ENCODE measurements at places on chromosomes 1 and 21.

- DNase-seq: no peak
Observed at GRCh38 chr1:153616144-153616916, at the start of gene S100A14. TSS of gene S100A14 (minus strand) at chr1:153616325. CDS start at chr1:153615858, 467 bp downstream.

GRCh38 chr1:180952657-180953013 is 39.9 kb downstream of the KIAA1614 start:
- no peak for DNase-seq

DNA sequence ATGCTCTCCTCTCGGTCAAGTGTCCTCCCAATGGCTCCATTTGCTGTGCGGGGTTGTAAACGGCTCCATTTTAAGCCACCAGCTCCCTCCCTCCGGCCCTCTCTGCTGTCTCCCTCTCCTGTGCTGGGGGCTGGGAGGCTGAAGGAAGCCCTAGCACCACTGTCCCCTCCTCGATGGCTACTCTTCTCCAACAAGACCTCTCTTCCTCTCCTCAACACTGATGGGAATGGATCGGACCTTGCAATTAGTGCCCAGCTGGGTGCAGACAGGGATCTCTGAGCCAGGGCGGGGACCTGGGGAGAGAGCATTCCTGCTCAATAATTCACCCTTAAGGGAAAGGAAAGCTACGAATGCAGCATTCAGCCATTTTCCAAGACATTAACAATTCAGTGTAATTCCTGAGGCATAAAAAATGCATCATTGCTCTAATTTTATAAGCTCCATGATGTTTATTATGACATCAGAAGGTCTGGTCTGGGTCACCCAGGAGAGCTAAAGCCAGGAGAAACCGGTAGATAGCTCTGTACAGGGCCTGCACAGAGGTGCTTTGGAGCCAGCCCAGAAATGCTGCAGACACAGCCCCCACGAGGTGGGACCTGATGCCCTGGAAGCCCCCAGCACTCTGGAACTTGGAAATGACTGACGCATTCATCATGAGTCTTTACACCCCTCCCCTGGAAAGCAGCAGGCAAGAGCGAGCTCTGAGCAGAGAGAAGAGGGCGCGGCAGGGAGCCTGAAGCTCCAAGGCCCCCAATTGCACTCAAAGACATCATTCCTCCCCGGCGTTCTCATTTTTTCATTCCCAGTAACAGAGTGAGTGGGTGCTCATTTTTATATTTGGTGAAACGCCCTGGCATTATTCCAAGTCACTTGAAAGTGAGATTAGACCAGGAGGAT is 76.2 kb upstream of the VAMP3 start:
- DNase-seq: no peak

DNA sequence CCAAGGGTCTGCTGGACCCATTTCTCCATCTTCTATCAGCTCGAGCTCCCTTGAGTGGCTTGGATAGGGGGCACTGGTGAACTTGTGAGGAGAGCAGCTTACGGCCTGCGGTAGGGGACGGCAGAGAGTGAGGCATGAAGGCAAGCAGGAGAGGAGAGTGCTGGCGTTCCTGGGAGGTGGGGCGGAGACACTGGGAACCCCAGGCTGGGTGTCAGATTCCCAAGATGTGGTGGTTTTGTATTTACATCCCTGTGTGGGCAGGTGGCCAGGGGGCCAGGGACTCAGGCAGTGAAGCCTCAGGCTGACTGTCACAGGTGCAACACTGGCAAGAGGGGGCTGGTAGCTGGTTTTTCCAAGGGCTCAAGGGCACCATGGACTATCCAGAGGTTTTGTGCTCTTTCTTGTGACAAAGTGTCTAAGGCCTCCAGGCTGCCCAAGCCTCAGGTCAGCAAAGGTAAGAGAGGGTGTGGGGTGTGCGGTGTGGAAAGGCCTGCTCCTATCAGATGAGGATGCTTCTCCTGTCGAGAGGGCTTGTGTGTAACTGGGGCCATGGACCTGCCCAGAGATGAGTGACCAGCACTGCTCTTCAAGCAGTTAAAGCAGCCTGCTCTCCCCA is 45.1 kb upstream of the ROR1 start:
- DNase-seq: no peak

- no peak for DNase-seq
Observed at GRCh38 chr1:55244476-55245099, 29.4 kb upstream of the USP24 start.

GRCh38 chr21:15252431-15252830 is 187.6 kb upstream of the NRIP1 start:
- DNase-seq: no peak

DNA sequence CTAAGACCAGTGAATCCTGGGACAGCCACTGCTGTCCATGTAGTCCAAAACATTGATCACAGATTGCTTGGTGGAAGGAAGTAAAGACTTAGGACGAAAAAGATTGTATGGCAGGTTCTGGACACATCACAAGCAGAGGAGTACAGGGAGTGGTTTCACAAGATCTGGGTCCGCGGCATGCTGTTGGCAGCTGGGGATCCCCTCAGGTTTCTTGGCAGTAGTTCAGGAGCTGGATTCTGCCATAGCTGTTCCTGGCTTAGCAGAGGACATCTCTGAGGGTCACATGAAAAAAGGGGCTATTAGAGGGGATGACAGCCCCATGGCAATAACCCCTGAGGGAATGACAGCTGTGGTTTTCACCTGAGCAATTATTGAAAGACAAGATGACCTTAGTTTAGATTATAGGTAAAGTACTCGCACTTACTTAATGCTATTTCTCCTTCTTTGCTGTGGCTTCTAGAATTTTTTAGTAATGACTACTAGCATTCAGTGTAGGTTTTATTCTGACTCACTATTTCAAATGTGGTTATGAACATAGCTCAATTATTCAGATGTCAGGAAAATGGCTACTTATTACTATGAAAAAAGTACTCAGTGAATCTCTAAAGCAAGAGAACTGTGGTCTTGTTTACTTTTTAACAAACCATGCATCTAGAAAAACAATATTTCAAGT is 8.2 kb downstream of the KRTAP27-1 start:
- no peak for DNase-seq

DNA sequence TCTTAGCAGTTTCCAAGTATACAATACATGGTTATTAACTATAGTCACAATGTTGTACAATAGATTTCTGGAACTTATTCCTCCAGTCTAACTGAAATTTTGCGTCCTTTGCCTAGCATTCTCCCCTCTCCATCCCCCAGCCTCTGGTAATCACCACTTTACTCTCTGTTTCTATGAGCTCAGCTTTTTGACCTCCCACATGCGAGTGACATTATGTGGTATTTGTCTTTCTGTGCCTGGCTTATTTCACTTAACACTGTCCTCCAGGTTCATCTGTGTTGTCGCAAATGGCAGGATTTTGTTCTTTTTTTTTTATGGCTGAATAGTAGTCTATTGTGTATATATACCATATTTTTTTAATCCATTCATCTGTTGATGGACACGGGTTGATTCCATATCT is 43.9 kb upstream of the CD101 start:
- no peak for DNase-seq

DNA sequence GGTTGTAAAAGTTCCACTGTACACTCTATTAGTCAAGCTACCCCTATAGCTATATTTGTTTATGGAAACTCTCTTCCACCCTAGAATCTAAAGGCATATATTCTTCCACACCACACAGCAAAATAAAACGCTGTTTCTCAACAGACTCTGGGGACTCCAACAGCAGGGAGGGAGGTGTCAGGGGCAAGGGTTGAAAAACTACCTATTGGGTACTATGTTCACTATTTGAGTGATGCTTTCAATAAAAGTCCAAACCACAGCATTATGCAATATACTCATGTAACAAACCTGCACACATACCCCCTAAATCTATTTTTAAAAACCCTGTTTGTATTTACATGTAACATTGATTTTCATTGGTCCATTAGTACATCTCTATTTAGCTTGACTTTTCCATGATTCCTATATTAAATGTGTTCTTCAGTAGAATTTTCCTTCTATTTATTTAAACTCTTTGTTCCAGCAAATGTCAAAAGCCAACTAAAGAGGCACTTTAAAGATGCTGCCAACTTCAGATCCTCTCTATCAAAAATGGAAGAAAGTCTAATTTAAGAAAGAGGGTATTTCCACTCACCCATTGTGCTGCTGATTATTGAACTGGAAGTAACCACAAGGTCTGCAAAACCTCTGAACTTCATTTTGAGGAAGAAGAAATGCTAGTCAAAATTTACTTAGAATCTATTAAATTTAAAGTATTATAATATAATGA is 26.2 kb downstream of the RGS7 start:
- no peak for DNase-seq

DNA sequence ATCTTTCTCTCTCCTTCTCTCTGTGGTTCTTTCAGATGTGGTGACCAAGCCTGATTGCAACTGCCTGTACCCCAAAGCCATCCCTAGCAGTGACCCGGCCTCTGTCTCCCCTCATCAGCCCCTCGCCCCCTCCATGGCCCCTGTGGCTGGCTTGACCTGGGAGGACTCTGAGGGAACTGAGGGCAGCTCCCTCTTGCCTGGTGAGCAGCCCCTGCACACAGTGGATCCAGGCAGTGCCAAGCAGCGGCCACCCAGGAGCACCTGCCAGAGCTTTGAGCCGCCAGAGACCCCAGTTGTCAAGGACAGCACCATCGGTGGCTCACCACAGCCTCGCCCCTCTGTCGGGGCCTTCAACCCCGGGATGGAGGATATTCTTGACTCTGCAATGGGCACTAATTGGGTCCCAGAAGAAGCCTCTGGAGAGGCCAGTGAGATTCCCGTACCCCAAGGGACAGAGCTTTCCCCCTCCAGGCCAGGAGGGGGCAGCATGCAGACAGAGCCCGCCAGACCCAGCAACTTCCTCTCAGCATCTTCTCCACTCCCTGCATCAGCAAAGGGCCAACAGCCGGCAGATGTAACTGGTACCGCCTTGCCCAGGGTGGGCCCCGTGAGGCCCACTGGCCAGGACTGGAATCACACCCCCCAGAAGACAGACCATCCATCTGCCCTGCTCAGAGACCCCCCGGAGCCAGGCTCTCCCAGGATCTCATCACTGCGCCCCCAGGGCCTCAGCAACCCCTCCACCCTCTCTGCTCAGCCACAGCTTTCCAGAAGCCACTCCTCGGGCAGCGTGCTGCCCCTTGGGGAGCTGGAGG is 12.7 kb downstream of the CSF1 start:
- DNase-seq: no peak

- DNase-seq: no peak
Observed at GRCh38 chr1:3678361-3679097, 26.2 kb downstream of the TP73 start.

GRCh38 chr1:40701684-40702083 is 10.2 kb downstream of the NFYC start:
- no peak for DNase-seq

GRCh38 chr1:24745711-24746413 is 615 bp downstream of the CLIC4 start:
- DNase-seq: peak; percentile 61

GRCh38 chr1:75980972-75981897 is 49.0 kb upstream of the ASB17 start:
- DNase-seq: no peak

GRCh38 chr1:55007625-55008024 is 8.9 kb downstream of the BSND start:
- DNase-seq: no peak

DNA sequence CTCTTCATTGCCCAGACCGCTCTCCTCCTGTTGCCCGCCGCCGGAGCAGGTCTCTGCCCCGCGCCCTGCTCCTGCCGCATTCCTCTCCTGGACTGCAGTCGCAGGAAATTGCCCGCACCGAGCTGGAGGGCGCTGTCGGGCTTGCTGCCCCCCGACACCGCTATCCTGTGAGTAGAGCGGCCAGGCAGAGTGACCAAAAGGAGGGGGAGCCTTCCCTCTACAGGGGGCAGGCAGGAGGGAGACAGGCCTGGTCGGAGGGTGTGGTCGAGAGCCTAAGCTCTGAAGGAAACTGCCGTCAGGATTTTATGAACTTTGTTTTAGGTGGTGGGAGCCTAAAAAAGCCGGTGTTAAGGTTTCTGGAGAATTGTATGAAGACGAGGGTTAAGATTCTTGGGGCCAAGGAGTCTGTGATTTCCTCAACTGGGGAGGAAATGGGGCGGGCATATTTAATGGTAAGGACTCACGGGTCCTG is 517 bp downstream of the LRIG2 start:
- no peak for DNase-seq

- DNase-seq: no peak
Observed at GRCh38 chr1:154318386-154318785, 2.5 kb upstream of the AQP10 start.

GRCh38 chr1:232335261-232335660 is 294.7 kb downstream of the SIPA1L2 start:
- peak; percentile 17 for DNase-seq

- no peak for DNase-seq
Observed at GRCh38 chr1:42424201-42424600, 31.6 kb downstream of the ZMYND12 start.

DNA sequence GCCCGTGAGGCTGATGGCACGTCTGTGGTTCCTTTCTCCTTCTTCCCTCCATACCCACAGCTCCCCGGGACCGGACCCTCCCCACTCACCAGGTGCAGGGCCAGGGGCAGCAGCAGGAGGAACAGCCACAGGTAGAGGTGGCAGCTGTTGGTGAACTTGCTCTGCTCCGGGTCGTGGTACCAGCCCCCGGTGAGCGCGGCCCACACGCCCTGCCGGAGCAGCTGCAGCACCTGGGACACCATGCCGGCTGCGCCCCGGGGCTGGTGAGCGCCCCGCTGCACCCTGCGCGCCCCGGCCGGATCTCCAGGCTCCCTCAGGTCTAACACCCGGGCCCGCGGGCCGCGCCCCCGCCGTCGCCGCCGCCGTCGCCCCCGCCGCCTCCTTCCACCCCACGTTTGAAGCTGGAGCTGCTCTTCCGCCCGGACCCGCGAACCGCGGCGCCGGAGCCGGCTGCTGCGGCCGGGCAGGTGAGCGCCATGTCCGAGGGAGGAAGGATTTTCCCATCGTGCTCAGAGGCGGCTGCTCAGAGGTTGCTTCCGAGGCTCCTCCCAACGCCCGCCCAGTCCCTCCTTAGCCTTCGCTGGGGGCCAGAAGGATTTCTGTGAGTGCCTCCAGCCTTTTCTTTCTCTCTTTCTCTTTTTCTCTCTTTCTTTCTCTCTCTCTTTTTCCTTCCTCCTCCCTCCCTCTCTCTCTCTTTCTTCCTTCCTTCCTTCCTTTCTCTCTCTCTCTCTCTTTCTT is at the start of gene PCNX2:
TSS of gene PCNX2 (minus strand) at position 489 of the 738 bp plus-strand sequence. CDS start at position 242, 247 bp downstream.
- DNase-seq: peak; percentile 77

GRCh38 chr1:4655674-4656532 is 1.5 kb downstream of the AJAP1 start:
- DNase-seq: peak; percentile 21

- DNase-seq: no peak
Observed at GRCh38 chr21:27740084-27740483, 773.2 kb upstream of the ADAMTS5 start.

GRCh38 chr1:42816585-42817439 is at the start of the genes ERMAP and SVBP:
TSS of gene ERMAP (plus strand) at chr1:42817122. CDS start at chr1:42830449, 13,327 bp downstream.
TSS of gene SVBP (minus strand) at chr1:42817397. CDS start at chr1:42816544, 853 bp downstream.
- DNase-seq: peak; percentile 94

GRCh38 chr1:11749203-11749689 is 12.7 kb upstream of the C1orf167 start:
- peak; percentile 75 for DNase-seq

GRCh38 chr1:17669866-17670451 is 85.2 kb upstream of the ACTL8 start:
- no peak for DNase-seq
